ENCODE measurements at places on chromosomes 1 and 21.

DNA sequence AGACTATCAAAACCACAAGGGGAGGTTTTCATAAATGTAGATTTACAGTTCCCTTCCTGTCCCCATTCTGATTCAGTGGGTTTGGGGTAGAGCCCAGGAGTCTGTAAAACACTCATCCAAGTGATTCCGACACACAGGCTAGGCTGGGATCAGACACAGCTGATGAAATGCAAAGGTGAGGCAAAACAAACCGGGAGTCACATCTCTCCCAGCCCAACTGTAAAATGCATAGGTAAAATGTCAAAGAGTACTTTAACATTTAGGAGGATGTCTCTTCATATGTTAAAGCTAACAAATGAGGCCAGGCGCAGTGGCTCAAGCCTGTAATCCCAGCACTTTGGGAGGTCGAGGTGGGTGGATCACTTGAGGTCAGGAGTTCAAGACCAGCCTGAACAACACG is 45.0 kb downstream of the ZNF281 start:
- no peak for DNase-seq

- no peak for DNase-seq
These were observed 13.1 kb downstream of the UBIAD1 start for GRCh38 chr1:11285883-11286734.

GRCh38 chr1:67860776-67861175 is 27.5 kb upstream of the GNG12 start:
- DNase-seq, result no peak

DNA sequence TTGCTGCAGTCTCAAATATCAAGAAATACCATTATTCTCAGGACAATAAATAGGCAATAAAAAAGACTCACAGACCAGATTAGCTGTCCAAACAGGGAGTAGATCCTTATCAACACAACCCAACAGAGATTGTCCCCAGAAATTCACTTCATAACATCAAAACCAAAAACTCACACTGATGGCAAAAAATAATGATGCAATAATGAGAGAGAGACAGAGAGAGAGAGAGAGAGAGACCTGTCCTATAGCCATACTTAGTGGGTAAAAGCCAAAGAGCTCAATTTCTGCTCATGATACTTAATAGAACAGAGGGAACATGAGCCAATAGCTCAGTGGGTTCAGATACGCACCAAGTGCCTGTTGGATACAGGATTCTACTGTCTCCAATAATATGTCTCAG is 244.5 kb downstream of the FAM72C start:
- no peak for DNase-seq

DNA sequence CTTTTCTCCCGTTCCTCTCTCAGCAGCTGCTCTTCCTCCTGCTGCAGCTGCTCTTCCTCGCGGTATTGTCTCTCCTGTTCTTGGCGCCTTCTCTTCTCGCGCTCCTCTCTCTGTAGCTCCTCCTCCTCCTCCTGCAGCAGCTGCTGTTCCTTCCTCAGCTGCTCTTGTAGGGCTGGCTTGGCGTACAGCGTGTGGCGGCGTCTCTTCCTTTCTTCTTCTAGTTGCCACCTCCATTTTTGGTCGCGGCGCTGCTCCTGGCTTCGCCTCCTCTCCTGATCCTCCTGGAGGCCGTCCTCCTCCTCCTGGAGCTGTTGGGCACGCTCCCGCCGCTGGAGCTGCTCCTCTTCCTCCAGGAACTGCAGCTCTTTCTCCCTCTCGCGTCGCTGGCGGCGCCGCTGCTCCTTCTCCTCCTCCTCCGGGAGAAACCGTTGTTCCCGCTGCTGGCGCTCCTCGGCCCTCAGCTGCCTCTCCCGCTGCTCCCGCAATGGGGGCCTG is 4.8 kb downstream of the TCHH start:
- no peak for DNase-seq

GRCh38 chr1:230823426-230823825 is 44.9 kb downstream of the C1orf198 start:
- no peak for DNase-seq

DNA sequence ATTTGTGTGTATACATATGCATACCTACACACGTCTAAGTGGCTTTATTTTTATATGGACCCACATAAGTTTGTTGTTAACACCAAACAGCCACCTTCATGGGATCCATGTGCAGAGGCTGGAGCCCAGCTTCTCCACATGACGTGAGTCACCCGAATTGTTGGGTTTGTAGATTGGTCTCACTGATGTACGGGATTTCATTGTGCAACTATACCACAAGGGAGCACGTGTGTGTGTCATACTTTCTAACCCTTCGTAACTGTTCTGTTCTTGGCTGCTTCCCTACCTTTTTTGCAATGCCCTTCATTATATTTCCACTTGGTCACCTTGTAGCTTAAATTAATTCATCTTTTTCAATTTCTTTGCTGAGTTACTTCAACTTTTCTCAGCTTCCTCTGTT is 21.0 kb downstream of the SPRTN start:
- DNase-seq, result no peak
